Stimulated activated CD8-positive, alpha-beta memory T cell treated with anti-CD3 and anti-CD28 coated beads, Interleukin-4, amount 100 ng/mL, for 48 hours (primary cell): ENCODE measurements at places on chromosomes 2 and 18.

DNA sequence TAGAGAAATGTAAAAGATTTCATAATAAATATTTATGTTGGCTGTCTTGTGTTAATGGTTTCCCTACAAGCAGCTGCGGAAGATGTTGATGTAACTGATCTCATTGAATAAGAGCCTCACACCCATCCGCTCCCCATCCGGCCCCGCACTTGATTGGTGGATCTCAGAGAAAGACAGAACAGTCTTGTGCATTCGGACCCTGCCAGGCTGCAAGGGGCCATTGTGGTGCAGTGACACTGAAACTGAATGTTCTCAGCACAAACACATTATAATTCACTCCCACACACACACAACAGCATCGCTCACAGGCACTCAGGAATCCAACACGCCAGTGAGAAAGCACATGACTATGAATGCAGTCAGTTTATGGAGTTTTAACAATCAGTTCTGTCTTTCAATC lies 47.8 kb downstream of the PRELID3A start:
- no peak for DNase-seq

DNA sequence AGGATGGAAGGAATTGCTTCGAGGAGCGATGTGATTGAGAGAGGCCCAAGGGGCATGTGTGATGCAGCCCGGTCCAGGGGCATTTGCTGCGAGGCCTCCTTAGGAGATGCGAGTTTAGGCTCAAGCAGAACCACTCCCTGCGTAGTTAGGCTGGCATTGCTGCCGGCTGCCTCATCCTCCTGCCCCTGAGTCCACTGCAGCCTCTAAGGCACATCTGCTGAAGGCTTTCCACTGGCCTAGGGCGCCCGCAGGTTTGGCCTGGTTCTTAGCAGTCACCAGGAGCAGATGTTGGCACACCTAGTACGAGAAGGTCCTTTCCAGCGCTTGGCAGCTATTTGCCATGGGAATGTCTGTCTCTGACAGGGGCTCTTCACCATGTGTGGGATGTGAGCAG lies 20.7 kb downstream of the INPP5D start:
- no peak for DNase-seq

GRCh38 chr18:32321826-32322225 lies 132.0 kb downstream of the MEP1B start:
- DNase-seq = no peak

DNA sequence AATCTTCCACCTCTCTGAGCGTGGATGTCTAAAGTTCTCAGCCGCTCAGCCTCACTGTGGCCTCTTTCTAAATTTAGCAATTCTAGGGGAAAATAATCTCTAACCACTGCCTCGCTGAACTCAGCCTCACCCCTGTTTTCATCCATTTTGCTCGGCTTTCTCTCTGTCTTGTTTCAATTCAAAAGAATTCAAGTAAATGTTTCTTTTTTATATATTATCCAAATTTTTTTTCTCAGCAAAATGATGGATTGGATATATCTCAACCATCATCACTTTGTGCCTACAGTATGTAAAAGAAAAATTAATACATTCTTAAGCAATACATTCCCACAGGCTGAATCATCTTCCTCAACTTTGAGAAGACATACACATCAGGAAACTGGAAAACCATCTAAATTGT lies 24.0 kb upstream of the GALNT5 start:
- DNase-seq = no peak

GRCh38 chr18:55839343-55839742 lies 251.4 kb upstream of the TCF4 start:
- DNase-seq = no peak
